ENCODE measurements at places on chromosomes 13 and 19.

DNA sequence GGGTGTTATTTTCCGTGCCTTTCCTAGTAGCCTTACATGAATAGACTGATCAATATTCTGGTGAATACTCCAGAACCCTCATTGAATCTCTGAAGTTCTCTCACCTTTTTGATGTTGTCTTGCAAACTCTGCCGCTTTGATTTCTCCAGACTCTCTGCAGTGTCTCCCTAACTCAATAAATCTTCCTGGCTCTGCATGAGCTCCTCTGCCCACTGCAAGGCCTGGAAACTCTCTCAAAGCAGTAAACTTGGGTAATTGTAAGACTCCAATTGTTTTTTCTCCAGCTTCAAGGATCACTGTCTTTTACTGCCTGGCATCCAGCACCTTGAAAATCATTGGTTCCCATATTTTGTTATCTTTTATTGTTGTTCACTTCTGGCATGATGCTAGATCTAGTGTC is 198.4 kb downstream of the GPC5 start:
- DNase-seq, result no peak

- no peak for DNase-seq
These were observed 27.6 kb upstream of the SLC35E1 start for GRCh38 chr19:16599655-16600346.

GRCh38 chr13:46640843-46641242 is 87.9 kb downstream of the LRCH1 start:
- DNase-seq, result no peak

DNA sequence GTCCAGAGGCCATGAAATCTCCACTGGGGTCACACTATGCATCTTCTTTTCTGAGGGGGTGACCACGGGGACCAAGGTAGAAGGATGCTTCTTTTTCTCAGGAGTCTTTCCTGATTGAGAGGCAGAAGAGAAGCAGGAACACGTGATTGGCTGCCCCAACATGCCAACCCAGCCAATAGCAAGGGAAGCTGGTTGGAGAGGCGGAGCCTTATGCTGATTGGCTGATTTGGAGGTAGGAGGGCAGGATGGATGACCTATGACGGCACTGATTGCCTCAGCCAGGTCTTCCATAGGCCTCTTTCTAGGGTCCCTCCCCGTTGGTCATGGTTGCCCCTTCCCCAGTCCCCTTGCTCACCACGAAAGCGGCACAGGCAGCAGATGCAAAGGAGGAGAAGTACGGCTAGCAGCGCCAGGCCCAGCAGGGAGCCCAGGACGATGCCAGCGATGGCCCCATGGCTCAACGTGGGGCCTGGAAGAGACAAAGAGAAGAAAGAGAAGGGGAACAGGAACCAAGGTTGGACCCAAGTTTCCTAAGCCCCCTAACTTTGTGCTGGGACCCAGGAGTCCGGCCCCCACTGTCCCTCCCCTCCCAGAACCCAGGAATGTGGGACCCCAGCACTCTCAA is 8.0 kb downstream of the VSIG10L start:
- DNase-seq, result peak; percentile 99

DNA sequence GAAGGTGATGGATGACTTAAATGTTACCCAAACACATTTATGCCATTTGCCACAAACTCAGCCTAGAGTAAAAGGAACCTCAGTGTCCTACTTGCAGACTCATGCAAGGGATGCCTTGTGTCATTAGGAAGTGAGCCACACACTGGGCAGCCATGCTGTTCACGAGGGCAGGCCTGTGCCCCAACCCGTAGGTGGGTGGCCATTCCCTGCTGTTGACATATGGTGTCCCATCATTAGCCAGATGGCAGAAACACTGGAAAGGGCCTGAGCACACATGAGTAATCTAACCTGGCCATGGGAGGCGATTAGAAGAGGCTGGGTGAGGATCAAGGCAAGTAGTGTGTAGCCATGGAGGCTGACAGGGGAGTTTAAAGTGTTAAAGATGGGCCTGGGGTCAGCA is 9.7 kb upstream of the LRCH1 start:
- DNase-seq, result peak; percentile 98

DNA sequence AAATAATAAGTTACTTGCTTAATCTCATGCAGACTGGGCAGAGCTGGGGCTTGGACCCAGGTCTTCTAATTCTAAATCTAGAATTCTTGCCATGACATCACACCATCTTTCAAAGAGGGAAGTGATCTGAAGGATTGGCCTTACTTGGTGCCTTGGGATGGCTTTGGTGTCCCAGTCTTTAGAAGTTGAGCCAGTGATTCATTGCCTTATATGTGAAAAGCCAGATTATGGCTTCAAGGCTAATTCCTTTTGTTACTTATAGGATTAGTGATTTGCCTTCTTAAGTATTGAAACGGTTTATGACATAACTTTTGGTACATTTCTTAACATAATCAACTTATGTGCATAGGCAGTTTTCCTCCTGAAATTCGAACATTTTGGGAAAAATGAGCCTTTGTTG is 14.9 kb downstream of the COG3 start:
- no peak for DNase-seq

GRCh38 chr13:26075498-26075897 is 23.7 kb upstream of the SHISA2 start:
- peak; percentile 11 for DNase-seq

DNA sequence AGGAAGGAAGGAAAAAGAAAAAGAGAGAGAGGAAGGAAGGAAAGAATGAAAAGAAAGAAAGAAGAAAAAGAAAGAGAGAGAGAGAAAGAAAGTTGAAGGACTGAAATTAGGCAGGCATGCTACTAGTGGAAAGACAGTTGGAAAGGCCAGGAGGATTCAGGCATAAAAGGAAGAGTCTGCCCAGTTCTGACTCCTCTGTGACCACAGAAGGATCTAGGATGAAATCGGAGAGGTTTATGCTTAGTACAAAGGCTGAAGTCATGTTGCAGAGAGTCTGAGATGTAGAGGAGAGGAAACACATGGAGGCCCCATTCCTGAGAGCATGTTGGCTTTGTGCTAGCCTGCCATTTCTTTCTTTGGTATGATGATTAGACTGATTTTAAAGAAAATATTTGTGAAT is 246.5 kb upstream of the ARGLU1 start:
- no peak for DNase-seq

- no peak for DNase-seq
These were observed 9.8 kb downstream of the ZNF526 start for GRCh38 chr19:42229855-42230351.

GRCh38 chr13:101717353-101717752 is 264.9 kb downstream of the ITGBL1 start:
- DNase-seq, result no peak
